Cardiac muscle cell (in vitro differentiated cells and primary cell): ENCODE measurements at places on chromosomes 2 and 18. TPM values are rescaled to one million over a fixed set of nuclear protein-coding genes. Genes with fewer than 3 reads are reported as not detected.

The STAT4 gene
- 0.32 and 0.45 TPM in 2 replicates for total RNA-seq

- no peaks in the 10 kb centered on the region for H3K36me3 ChIP-seq
- no peaks in the 10 kb centered on the region for H3K27me3 ChIP-seq
- peaks cover 9% of the 10 kb centered on the region for H3K4me1 ChIP-seq
- DNase-seq, result no peak
- peak overlapping the region; percentile 83 for H3K27ac ChIP-seq
Observed at GRCh38 chr18:58208207-58208932, 164.3 kb downstream of the NEDD4L start.

The COL3A1 gene
- 155 and 216 TPM in 2 replicates for total RNA-seq

The CRACDL gene
- total RNA-seq, result 0.04 and 0.06 TPM in 2 replicates

The CYP1B1 gene
- 0.18 TPM in 1 of 2 replicates, not detected in the other for total RNA-seq

The DHX57 gene
- total RNA-seq, result 13.3 and 23.0 TPM in 2 replicates

DNA sequence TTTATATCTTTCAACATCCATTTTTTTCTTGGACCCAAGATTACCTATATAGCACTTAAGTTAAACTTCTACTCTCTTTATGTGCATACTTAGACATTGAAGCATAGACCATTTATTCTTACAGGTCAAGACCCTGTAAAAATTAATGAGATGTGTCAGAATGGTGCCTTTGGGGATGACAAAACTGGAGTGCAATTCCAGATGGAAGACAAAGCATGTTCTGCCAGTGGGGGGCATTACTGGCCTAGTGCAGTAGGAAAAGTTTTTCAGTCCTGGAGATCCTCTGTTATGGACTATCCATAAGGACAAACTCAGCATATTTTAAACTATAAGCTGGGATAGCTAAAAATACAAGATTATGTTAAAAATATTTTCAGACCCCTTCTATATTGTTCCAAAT lies 57.8 kb upstream of the MMADHC start:
- peak; percentile 12 for DNase-seq
- H3K4me1 ChIP-seq, result no peaks in the 10 kb centered on the region

- DNase-seq, result peak; percentile 86
- peaks cover 32% of the 10 kb centered on the region for H3K27me3 ChIP-seq
- peaks cover 20% of the 10 kb centered on the region for H3K4me1 ChIP-seq
- no peak overlapping the region for H3K27ac ChIP-seq
- no peaks in the 10 kb centered on the region for H3K36me3 ChIP-seq
Observed at GRCh38 chr2:235669983-235670962, 176.4 kb downstream of the AGAP1 start.

- no peak for DNase-seq
- no peak overlapping the region for H3K27ac ChIP-seq
- H3K27me3 ChIP-seq, result peaks cover 18% of the 10 kb centered on the region
- no peak overlapping the region for H3K4me3 ChIP-seq
- H3K36me3 ChIP-seq, result no peaks in the 10 kb centered on the region
Observed at GRCh38 chr18:75216212-75216910, 5.8 kb downstream of the TSHZ1 start.

GRCh38 chr2:18639756-18640453 lies 50.5 kb upstream of the NT5C1B start:
- H3K4me3 ChIP-seq, result no peak overlapping the region
- no peaks in the 10 kb centered on the region for H3K4me1 ChIP-seq
- DNase-seq, result peak; percentile 12
- H3K36me3 ChIP-seq, result no peaks in the 10 kb centered on the region

GRCh38 chr2:127173057-127173456 lies 47.0 kb downstream of the CYP27C1 start:
- no peaks in the 10 kb centered on the region for H3K4me1 ChIP-seq
- H3K36me3 ChIP-seq, result no peaks in the 10 kb centered on the region
- no peak overlapping the region for H3K4me3 ChIP-seq
- peak; percentile 77 for DNase-seq
- no peak overlapping the region for H3K27ac ChIP-seq

DNA sequence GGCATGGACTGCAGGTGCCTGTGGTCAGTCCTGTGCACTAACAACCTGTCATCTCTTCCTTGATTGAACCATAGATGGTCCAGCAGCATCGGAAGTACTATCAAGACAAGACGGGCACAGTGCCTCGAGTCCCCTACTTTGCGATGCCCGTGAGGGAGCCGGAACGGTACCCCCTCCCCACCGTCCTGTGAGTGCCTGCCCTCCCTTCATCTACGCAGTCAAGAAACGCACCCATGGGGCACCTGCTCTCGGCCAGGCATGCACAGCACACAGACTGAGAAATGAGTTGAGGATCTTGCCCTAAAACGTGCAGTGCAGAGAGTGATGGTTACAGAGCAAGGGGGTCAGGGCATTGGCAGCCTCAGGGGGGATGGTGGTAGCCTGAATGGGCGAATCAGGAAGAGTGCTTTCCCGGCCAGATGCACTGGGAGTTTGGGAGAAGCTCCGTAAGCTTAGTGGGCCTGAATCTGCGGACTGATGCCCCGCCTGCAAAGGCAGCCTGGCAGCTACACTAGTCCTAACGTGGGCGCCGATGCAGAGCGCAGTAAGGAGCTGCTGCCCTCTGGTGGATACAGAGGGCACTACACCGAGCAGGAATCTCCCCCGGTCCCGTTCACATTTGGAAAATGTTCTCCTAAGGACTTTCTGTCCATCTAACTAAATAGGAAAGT lies 63.6 kb downstream of the CIB4 start:
- no peaks in the 10 kb centered on the region for H3K36me3 ChIP-seq
- H3K27me3 ChIP-seq, result peaks cover 27% of the 10 kb centered on the region
- peak; percentile 73 for DNase-seq
- H3K27ac ChIP-seq, result no peak overlapping the region
- no peak overlapping the region for H3K4me3 ChIP-seq
- peaks cover under 1% of the 10 kb centered on the region for H3K4me1 ChIP-seq

- H3K36me3 ChIP-seq, result no peaks in the 10 kb centered on the region
- no peak for DNase-seq
- H3K27me3 ChIP-seq, result no peaks in the 10 kb centered on the region
- no peaks in the 10 kb centered on the region for H3K4me1 ChIP-seq
- no peak overlapping the region for H3K27ac ChIP-seq
Observed at GRCh38 chr18:43888598-43888997, 611.3 kb upstream of the SYT4 start.

DNA sequence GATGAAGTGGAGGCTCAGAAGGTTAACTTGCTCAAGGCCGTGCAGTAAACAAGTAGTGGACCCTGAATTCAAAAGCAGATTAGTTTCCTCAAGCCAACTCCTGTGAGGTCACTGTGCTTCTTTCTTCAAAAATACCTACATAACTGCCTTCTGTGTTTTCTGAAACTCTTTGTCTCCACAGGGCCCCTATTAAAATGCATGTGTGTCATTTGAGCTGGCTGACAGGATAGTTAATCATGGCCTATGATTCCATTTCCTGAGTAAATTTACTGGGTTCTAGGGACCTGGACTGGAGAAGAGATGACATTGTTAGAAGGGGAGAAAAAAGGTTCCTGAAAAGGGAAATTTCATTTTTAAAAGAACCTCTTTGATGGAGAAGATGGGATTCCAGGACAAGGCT lies 12.9 kb upstream of the DTNA start:
- no peak overlapping the region for H3K27ac ChIP-seq
- no peak overlapping the region for H3K4me3 ChIP-seq
- peaks cover 18% of the 10 kb centered on the region for H3K4me1 ChIP-seq

The LAMA1 gene
- total RNA-seq, result 14.1 and 36.8 TPM in 2 replicates

The PASK gene
- total RNA-seq, result 8.5 and 11.9 TPM in 2 replicates

- no peak overlapping the region for H3K27ac ChIP-seq
- DNase-seq, result peak; percentile 80
- H3K36me3 ChIP-seq, result no peaks in the 10 kb centered on the region
- no peaks in the 10 kb centered on the region for H3K27me3 ChIP-seq
- no peak overlapping the region for H3K4me3 ChIP-seq
Observed at GRCh38 chr18:30280861-30281470, 761.6 kb downstream of the DSC3 start.

The PROKR1 gene
- total RNA-seq, result 0.04 and 0.06 TPM in 2 replicates

DNA sequence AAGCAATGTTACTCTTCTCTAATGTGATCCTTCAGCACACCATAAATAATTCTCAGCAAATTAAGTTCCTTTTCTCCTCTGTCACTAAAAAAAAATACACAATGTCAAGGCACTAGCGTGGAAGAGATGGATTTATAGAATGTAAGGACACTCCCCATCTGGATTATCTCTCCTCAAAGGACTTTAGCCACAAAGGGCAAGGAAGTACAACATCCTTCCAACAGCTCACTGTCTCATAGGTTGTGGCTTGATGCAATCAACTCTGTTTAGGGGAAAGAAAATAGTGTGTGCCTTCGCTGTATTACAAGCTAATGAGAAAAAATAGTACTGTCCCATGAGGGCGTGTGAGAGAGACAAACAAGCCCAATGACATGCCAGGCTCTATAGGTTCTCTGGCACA lies 129.1 kb upstream of the DNMT3A start:
- H3K27ac ChIP-seq, result no peak overlapping the region
- H3K4me3 ChIP-seq, result no peak overlapping the region
- peaks cover 6% of the 10 kb centered on the region for H3K4me1 ChIP-seq
- H3K36me3 ChIP-seq, result no peaks in the 10 kb centered on the region
- no peaks in the 10 kb centered on the region for H3K27me3 ChIP-seq
- DNase-seq, result no peak

DNA sequence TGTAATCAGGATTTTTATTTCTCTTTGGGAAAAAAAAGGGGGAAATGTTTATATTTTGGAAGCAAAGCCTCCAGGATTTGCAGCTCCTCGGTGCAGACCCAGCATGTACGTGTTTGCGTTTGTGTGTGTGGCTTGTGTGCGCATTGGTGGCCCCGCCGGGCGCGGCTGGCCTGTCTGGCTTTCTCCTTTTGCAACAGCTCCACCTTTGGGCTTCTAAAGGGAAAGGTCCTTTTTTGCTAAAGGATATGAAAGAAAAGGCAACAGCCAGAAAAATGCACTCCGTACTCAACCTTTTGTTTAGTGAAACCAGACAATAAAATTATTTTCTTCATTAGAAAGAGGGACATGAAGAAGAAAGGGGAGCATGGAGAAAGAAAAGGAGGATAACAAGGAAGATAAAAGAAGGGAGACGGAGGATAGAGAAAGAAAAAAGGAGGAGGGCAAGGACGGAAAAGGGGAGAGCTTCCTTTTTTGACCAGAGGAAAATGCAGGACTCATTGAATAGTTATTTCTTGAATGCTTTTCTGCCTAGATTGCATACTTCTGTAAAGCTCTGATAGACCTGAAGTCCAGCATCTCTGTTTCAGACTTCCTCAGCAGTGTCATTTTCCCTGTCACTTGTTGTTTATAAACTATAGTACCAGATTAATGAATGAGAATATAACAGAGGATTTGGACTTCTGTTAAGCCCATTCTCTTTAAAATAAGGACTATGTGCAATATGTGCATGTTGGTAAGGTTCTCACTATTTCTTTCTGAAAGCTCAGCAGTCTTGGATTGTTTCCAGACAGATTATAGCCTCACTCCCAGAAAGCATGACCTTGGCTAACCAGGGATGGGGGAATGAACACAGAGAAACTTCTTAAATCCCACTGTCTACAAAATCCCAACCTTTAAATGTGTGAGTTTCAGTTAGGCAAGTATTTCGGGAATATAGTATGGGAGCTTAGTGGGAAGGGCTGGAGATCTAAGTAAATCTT lies 563.1 kb upstream of the PIK3C3 start:
- H3K36me3 ChIP-seq, result no peaks in the 10 kb centered on the region
- H3K4me1 ChIP-seq, result peaks cover 33% of the 10 kb centered on the region
- no peak overlapping the region for H3K4me3 ChIP-seq
- H3K27me3 ChIP-seq, result no peaks in the 10 kb centered on the region

The SIGLEC15 gene
- total RNA-seq, result 4.2 TPM in 1 of 2 replicates, not detected in the other

- H3K27me3 ChIP-seq, result no peaks in the 10 kb centered on the region
- peak overlapping the region; percentile 85 for H3K27ac ChIP-seq
- H3K4me1 ChIP-seq, result peaks cover 35% of the 10 kb centered on the region
- no peaks in the 10 kb centered on the region for H3K36me3 ChIP-seq
Observed at GRCh38 chr2:18180031-18180610, 301.7 kb downstream of the KCNS3 start.

- H3K4me3 ChIP-seq, result no peak overlapping the region
- DNase-seq, result no peak
- no peaks in the 10 kb centered on the region for H3K27me3 ChIP-seq
- no peaks in the 10 kb centered on the region for H3K36me3 ChIP-seq
- no peaks in the 10 kb centered on the region for H3K4me1 ChIP-seq
- H3K27ac ChIP-seq, result no peak overlapping the region
Observed at GRCh38 chr2:114688241-114688640, 245.8 kb downstream of the DPP10 start.

The KCNG3 gene
- total RNA-seq, result 0.27 and 0.39 TPM in 2 replicates

The TUBB8B gene
- not detected in 2 replicates for total RNA-seq

The SCG2 gene
- total RNA-seq, result 0.07 TPM in 1 of 2 replicates, not detected in the other

DNA sequence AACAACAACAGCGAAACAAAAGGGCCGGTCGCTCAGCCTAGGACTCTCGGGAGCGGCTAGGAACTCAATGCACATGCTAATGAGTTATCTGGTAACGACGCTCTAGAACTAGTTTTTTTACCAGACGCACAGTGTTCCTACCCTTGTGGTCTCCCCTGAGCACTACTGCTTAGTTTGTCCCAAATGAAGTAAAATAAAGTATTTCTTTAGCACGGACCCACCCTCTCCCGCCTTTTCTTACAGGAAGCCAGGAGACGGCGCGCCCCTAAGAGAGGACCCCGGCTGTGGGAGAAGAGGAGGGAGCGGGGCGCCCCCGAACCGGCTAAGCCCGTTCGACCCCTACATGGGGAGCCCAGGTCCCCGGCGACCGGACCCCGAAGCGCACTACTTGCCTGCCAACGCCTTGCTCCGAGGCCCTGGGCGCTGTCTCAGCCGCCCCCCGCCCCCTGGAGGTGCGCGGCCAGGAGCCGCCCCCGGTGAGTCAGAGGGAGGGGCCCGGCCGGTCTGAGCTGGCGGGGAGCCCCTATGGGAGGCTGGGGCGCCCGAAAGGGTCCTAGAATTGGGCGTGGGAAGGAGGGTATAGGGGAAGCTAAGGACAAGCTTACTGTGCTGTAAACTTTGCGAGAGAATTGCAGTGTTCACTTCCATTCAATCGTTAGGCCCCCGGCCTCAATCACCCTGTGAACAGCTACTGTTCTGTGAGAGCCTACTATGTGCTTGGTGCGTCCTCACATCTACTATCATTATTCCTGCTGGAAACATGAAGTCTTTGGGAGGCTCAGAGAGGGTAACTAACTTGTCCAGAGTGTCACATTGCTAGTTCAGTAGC lies 3.6 kb upstream of the CAPG start:
- H3K27ac ChIP-seq, result no peak overlapping the region
- H3K4me3 ChIP-seq, result peak overlapping the region; percentile 29
- DNase-seq, result peak; percentile 54
- no peaks in the 10 kb centered on the region for H3K36me3 ChIP-seq
- H3K27me3 ChIP-seq, result peaks cover 7% of the 10 kb centered on the region

DNA sequence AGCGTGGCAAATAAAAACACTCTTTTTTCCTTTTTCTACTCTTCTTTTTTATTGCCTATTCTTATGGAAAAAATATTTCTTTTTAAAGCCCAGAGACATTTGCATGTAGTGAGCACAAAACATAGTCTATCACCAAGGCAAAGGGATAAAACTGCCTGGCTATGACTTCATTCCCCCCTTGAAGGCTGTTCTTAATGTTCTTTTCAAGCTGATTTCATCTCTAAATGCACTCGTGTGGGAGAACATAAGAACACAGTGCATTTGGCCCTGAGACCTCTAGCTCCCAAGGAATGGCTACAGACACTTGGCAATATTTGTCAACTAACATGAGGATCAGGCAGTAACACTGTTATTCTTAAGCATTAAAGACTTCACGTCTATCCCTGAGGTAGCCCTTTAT lies 17.4 kb upstream of the DNAJC10 start:
- H3K4me1 ChIP-seq, result no peaks in the 10 kb centered on the region
- H3K36me3 ChIP-seq, result no peaks in the 10 kb centered on the region
- H3K4me3 ChIP-seq, result no peak overlapping the region

GRCh38 chr18:36350251-36350651 lies 52.7 kb downstream of the FHOD3 start:
- H3K27me3 ChIP-seq, result no peaks in the 10 kb centered on the region
- H3K4me3 ChIP-seq, result no peak overlapping the region
- H3K27ac ChIP-seq, result peak overlapping the region; percentile 45
- H3K4me1 ChIP-seq, result peaks cover 37% of the 10 kb centered on the region

The REG1A gene
- not detected in 2 replicates for total RNA-seq

The SAG gene
- not detected in 2 replicates for total RNA-seq
